ENCODE measurements at places on chromosomes 12 and 14.

GRCh38 chr12:5623411-5623810 lies 191.5 kb downstream of the NTF3 start:
- no peak for DNase-seq

DNA sequence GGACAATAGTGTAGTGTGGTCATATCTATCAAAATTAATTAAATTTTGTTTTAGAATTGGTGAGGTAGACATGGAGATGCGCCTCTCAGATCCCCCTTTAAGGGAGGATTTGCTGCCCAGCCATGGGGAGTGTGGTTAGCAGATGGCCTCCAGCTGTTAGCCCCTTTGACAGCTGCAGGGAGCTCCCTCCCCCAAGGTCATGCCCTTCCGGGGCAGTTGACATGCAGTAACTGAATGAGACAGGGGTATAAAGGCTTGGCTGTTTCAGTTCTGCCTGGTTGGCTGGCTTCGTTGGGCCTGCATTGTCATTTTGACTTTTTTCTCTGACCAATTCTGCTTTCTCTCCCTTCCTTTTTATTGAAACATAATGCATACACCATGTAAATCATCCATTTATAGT lies 291.5 kb upstream of the SRRM4 start:
- DNase-seq: no peak

DNA sequence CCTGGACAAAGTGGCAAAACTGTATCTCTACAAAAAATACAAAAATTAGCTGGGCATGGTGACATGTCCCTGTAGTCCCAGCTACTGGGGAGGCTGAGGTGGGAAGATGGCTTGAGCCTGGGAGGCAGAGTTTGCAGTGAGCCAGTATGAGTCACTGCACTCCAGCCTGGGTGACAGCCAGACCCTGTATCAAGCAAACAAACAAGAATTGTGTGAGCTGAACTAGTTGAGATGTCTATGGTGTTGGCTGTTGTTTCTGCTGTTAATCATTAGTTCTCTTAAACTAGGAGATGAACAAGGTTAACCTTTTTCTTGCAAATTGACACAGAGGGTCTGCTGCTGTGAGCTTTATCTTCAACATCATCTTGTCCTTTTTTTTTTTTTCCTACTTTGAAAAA lies 23.6 kb downstream of the RASSF3 start:
- no peak for DNase-seq

DNA sequence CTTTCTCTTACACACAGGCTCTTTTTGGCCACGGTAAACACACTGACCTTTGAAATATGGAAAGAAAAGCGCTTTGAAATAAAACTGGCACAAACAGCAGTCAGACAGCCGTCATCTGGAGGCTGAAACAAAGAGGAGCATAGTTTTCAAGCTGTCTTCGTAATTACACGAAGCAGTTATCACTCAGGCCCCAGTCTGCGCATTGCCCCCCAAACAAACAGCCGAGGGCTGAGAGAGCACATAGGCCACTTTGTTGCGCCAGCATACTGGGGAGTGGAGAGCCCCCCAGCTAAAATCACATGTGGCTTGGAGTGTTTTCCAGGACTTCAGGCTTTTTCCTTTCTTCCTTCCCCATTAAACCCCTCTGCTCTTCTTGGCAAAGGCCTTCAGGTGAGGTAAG lies 142.9 kb upstream of the BTG1 start:
- no peak for DNase-seq

DNA sequence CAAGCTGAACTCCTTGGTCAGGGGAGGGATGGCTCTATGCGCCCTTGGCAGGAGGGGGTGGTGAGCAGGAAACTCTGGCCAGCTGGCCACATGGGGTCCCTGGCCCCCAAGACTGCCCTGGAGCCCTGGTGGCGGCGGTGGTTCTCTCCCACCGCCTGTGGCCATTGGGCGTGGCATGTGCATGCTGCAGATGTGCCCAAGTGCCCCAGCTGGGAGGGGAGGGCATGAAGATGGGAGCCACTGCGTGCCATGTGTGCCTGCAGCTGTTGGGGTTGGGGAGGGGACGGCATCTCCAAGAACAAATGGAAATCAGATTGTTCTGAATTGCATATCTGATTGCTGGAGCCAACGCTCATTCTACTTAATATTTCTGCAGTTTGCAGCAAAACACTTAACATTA lies 115.7 kb upstream of the IGF1 start:
- no peak for DNase-seq

GRCh38 chr12:34054938-34055337 lies 32.6 kb downstream of the ALG10 start:
- no peak for DNase-seq

DNA sequence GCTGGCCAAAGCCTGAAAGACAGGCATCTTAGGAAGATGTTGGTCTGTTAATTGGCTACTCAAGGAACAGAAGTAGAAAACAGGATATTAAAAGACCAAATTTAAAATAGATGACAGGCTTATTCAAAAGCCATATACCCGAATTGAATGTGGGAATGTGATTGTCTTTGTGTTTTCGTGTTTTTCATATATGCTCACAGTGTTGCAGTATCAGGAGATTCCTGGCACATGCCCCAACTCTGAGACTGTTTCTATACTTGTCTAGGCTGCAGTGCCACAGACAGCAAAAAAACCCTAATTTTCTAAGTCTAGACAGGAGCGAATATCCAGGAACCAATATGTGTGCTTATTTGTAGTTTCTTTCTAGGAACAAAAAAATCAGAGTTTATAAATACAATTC lies 57.4 kb upstream of the KRR1 start:
- peak; percentile 70 for DNase-seq

- no peak for DNase-seq
Measured at GRCh38 chr12:28316049-28316448, 125.8 kb downstream of the CCDC91 start.

DNA sequence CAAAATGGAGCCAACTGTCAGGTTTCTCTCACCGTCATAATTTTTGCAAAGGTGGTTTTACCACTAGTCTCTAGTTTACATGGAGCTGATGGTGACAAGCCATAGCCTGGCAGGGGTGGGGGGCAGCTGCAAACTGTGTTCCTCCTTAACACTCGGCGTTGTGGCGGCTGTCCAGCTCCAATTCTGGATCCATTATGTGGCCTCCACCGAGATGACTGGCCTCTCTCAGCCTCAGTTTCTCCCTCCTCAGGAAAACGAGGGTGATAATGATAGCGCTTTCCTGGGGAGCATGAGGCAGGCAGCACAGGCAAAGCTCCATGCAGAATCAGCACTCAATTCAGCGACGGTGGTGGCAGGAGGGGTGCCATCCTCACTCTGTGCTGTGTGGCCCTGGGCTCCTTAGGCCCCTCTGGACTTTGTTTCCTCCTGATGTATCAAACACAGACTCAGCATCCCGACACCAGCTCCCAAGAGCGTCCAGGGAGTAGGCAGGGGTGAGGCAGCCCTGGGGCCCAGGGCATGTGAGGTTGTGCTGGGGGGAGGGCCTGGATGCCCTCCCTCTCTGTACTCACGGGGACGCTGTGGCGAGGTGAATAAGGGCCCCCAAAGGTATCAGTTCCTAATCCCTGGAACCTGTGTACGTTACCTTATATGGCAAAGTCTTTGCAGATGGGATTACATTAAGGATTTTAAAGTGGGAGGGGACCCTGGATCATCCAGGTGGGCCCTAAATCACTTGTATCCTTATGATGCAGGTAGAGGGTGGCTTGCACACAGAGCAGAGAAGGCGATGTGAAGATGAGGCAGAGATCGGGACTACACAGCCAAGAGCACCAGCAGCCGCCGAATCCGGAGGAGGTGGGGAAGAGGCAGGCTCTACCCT lies 46.8 kb upstream of the EIF5 start:
- DNase-seq: no peak

GRCh38 chr14:86790408-86791364 lies 1202.3 kb downstream of the GALC start:
- DNase-seq: no peak

DNA sequence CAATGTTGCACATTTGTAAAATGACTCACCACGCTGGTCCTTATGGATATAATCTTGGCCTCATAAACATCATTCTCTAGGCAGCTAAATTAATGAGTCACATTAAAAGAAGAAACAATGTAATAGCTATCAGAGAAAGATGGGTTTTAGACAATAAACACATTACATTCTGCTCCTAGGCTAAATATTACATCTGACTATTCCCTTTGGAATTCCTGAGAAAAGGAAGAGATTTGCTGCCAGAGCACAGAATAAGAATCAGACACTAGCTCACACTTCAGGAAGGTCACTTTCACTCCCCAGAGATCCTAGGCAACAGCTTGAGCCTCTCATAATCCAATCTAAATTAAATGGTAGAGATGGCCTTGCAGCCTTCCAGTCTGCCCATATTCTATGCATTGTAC lies 218.2 kb downstream of the PTPRO start:
- no peak for DNase-seq

GRCh38 chr14:71533390-71533789 lies 398.8 kb upstream of the RGS6 start:
- DNase-seq: no peak

- no peak for DNase-seq
Measured at GRCh38 chr12:40648519-40648918, 43.7 kb upstream of the CNTN1 start.

DNA sequence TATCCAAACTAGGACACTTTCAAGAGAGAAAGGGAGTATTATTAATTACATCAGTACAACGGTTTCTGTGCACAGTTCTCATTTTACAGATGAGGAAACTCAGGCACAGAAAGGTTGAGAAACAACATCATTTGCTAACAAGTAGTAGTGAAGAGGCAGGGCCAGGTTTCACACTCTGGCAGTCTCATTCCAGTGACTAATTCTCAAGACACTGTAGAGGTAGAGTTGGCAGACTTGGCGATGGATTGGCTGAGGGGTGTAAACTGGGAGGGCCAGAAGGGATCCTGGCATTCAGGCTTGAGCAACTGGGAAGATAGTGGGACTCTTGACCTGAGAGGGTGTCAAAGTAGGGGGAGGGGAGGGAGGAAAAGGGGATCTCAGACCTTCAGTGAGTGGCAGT lies 73.8 kb upstream of the BDKRB2 start:
- DNase-seq: no peak
